ENCODE measurements at places on chromosomes 5 and 9. TPM values are rescaled to one million over a fixed set of nuclear protein-coding genes. Genes with fewer than 3 reads are reported as not detected.

The POU4F3 gene
- total RNA-seq, result not detected

The UGT3A2 gene
- total RNA-seq, result not detected

DNA sequence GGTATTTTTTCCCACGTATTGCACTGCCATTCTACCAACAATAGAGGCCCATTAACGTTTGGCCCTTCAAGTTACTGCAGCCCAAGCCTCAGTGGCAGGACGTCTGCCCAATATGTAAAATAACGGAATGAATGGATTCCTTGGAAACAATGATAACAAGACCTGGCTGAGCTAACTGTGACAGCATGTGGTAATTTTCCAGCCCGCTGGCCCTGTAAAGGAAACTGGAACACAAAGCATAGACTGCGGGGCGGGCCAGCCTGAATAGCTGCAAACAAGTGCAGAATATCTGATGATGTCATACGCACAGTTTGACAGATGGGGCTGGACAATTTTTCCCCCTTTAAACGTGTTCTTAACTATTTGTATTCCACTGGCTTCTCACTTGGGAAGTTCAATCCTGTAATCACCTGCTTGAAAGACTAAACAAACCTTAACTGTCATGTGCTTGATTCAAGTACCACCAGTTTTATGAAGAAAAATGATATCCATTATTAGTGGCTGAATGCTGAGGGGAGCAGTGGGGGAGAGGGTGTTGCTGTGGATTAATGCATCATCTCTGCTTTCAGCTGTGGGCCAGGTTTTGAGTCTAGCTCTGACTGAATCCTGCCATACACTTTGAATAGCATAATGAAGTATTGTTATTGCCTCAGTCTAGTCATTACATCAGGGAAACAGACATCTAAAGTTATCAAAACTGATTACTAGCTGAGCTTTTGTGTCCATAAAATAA lies 323.9 kb downstream of the TMEM161B start:
- H3K27me3 ChIP-seq, result peaks cover 3% of the 10 kb centered on the region
- H3K4me1 ChIP-seq, result no peaks in the 10 kb centered on the region
- no peaks in the 10 kb centered on the region for H3K36me3 ChIP-seq
- DNase-seq, result no peak

- no peaks in the 10 kb centered on the region for H3K27me3 ChIP-seq
- H3K4me3 ChIP-seq, result no peak overlapping the region
- H3K36me3 ChIP-seq, result no peaks in the 10 kb centered on the region
Measured at GRCh38 chr9:108002371-108002956, 512.9 kb upstream of the KLF4 start.

GRCh38 chr5:172356047-172356446 lies 72.5 kb upstream of the UBTD2 start:
- no peak overlapping the region for H3K4me3 ChIP-seq
- DNase-seq, result no peak
- no peaks in the 10 kb centered on the region for H3K36me3 ChIP-seq
- H3K27ac ChIP-seq, result no peak overlapping the region
- H3K27me3 ChIP-seq, result peaks cover 2% of the 10 kb centered on the region
- no peaks in the 10 kb centered on the region for H3K4me1 ChIP-seq
